ENCODE measurements at places on chromosomes 7 and 10. TPM values are rescaled to one million over a fixed set of nuclear protein-coding genes. Genes with fewer than 3 reads are reported as not detected.

GRCh38 chr10:639001-639750 is 50.3 kb downstream of the DIP2C start:
- H3K27ac ChIP-seq, result no peak overlapping the region
- H3K4me1 ChIP-seq, result no peaks in the 10 kb centered on the region
- peaks cover 27% of the 10 kb centered on the region for H3K27me3 ChIP-seq
- no peak for DNase-seq
- H3K4me3 ChIP-seq, result no peak overlapping the region

GPR15LG gene
- not detected for total RNA-seq

DNA sequence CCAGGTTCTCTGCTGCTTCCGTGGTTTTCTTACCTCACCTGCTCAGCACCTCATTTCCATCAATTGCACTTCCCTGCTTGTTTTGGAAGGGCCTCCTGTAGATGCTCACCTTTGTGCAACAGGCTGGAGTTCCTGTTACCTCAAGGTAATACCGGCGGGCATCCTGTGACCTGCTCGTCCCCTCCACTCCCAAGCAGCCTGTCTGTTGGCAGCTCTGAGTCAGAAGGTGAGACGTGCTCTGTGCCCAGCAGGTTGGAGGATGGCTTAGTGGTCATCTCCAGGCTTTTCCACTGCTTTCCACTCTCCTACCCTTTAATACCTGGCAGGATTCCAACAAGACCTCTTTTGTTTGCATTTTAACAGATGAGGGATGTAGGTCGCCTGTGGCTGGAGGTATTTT is 86.0 kb downstream of the CAMK1D start:
- no peak for DNase-seq
- no peaks in the 10 kb centered on the region for H3K27me3 ChIP-seq
- H3K4me1 ChIP-seq, result peaks cover 5% of the 10 kb centered on the region
- H3K4me3 ChIP-seq, result no peak overlapping the region
- H3K36me3 ChIP-seq, result peaks cover 15% of the 10 kb centered on the region
- no peak overlapping the region for H3K27ac ChIP-seq

DNA sequence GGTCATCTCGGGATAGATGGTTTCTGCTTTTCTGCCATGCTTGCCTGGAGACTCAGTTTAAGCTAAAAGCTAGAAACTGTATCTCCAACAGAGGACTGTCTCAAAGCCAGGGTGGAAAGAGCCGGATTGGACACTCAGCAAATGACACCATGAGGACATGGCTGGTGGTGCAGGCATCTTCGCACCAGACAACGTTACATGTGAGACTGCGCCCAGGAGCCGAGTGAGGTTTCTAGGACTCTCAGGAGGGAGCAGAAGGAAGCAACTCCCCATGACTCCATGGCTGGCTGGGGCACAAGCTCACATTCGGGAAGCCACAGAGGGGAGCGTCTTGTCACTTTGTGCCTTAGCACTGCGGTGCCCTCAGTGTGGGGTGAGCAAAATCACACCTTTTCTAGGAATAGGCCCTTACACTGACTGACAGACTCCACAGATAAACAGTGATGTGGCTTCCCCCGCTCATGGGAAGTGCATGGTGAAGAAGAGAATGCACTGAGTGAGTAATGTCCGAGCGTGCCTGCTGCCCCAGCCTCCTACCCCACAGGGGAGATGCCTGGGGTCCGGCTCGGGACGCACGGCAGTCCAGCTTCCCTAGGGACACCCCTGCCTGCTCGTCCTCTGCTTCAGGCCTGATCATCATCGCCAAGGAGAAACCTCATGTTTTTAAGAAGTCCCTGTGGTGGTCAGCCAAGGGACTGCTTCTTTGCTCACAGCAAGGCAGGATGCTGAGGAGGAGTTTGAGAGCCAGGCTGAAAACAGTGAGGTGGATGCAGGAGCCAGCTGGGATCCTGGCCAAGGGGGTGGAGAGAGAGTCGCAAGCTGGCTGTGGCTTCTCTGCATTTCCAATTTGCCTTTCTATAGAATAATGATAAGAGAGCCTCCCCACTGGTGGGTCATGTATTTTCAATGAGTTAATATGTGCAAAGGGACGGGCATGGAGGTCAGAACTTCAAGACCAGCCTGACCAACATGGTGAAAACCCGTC is 52.2 kb upstream of the FXYD4 start:
- H3K4me1 ChIP-seq, result peaks cover 5% of the 10 kb centered on the region
- DNase-seq, result no peak
- H3K36me3 ChIP-seq, result no peaks in the 10 kb centered on the region
- H3K27me3 ChIP-seq, result peaks cover 14% of the 10 kb centered on the region

AFAP1L2 gene
- 4.6 TPM for total RNA-seq

- DNase-seq, result no peak
- no peak overlapping the region for H3K27ac ChIP-seq
- no peaks in the 10 kb centered on the region for H3K36me3 ChIP-seq
- no peak overlapping the region for H3K4me3 ChIP-seq
- H3K4me1 ChIP-seq, result peaks cover 18% of the 10 kb centered on the region
These were observed 192.3 kb upstream of the SHH start for GRCh38 chr7:156004265-156005201.

Measured in activated naive CD8-positive, alpha-beta T cell treated with anti-CD3 and anti-CD28 coated beads for 36 hours (primary cell).